ENCODE measurements at places on chromosomes 2 and 18.

- no peak for DNase-seq
Observed at GRCh38 chr2:129757366-129757914, 222.0 kb upstream of the RAB6C start.

DNA sequence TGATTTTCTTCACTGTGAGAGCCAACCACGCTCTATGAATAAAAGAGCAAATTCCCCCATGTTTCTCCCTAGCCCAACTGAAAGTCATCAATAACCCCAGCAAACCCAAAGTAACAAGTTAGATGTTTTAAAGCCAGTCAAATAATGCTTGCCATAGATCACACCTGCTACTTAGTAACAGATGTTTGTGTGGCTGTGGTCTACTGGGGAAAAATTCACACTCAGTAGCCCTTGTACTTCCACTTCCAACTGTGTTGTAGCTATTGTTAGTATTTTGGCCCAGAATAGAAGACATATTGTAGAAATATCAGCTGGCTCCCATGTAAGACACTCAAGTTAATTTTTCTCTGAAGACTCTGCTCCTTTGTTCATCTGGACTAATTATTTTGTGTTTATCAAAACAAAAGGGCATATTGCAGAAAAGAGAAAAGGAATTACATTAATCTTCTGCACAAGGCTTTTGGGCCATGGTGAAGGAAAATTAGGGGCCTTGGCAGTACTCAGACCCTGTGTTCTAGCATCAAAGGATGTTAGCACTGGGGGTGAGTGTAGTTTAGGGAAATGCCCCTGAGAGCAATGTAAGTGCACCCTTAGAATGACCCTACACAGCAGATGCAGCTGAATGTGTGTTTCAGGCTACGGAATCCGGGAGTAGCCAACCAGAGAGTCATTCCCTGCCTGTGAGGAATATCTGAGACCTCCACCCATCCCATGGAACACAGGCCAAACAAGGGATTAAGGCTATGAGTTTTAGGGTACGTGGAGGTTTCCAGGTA is 521.9 kb downstream of the EPHA4 start:
- no peak for DNase-seq

DNA sequence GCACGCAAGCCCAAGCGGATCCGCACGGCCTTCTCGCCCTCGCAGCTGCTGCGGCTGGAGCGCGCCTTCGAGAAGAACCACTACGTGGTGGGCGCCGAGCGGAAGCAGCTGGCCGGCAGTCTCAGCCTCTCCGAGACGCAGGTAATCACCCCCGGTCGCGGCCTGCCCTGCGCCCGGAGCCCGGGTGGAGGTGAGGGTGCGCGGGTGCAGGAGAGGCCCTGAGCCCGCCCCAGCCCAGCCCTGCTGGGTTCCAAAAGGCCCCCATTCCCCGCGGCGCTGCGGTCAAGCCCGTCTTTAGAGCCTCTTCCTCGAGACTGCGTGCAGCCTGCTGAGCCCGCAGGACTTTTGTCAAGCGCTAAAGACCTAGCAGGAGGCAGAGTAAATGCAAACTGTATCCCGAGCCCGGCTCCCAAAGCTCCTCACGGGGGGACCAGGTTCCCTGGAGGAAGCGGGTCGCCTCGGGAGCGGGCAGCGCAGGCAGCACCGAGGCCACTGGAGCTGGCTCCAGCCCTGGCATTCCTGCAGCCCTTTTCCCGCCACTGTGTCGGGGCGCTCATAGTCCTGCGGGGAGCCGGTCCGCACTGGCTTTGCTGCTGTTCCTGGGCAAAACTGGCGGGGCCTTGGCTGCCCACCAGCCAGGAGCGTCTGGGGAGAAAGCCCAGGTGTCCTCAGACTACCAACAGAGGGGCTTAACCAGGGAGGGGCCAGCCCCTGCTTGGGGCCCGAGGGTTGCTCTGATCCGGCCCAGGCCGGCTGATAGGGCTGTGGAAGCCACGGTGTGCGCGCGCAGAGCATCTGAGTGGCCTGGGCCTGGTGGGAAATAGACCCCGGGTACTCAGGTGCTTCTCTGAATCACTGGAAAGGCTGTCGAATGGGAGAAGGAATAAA is 7.3 kb downstream of the EMX1 start:
- DNase-seq = no peak

GRCh38 chr2:234414596-234414995 is 82.3 kb downstream of the ARL4C start:
- DNase-seq = peak; percentile 95

- DNase-seq = no peak
Observed at GRCh38 chr2:208792766-208793165, 386.2 kb downstream of the PTH2R start.

GRCh38 chr2:38933653-38934052 is 44.0 kb downstream of the ARHGEF33 start:
- no peak for DNase-seq

- DNase-seq = no peak
Observed at GRCh38 chr2:122368576-122369243, 613.3 kb downstream of the TSN start.

- DNase-seq = no peak
Observed at GRCh38 chr2:2879781-2880180, 497.8 kb downstream of the EIPR1 start.

- no peak for DNase-seq
Observed at GRCh38 chr2:84882414-84882738, 1.5 kb upstream of the TRABD2A start.

DNA sequence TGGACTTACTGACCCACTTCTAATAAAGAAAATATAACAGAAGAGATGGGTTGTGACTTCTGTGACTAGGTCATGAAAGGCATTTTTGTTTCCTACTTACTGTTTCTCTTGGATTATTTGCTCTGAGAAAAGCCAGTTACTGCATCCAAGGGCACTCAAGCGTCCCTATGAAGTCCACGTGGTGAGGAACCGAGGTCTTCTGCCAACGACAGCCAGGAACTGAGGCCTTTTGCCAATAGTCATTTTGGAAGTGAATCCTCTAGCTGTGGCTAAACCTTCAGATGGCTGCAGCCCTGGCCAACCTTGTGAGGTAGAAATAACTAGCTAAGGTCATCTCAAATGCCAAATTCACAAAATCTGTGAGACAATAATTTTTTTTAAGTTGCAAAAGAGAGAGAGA is 449.8 kb upstream of the RGPD4 start:
- DNase-seq = no peak

- no peak for DNase-seq
Observed at GRCh38 chr2:226903179-226903578, 67.3 kb downstream of the RHBDD1 start.

DNA sequence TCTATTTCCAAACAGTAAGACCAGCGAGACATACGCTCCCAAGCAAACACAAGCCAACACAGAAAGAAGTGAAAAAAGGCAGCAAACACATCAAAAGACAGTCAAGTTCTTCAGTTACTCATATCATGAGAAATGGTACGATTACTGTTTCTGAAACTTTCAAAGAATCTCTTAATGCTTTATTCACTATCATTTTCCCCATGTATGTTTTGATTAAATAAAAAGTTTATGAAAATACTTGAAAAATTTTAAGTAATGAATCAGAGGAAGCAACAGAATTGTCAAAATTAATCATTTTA is 114.9 kb downstream of the HDAC4 start:
- DNase-seq = no peak

- DNase-seq = no peak
Observed at GRCh38 chr2:179191110-179191509, 73.5 kb downstream of the SESTD1 start.

DNA sequence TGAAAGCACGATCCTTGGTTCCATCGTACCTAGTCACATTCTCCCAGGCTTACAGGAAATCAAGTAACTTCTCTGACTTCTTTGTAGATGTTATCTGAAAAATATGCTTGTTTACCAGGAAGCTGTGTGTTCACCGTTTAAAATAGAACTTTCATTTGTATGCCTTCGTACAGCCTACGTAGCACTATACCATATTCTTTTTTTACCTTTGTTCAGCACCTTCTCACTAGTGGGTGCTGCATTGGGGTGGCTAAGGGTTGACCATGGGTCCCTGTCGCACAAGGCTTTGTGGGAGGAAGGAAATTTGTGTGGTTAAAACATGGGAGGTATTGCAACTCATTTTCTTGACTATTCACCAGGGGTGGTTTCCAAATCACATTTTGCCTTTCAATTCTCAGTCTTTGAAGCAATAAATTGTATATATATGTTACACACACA is 16.6 kb downstream of the MALT1 start:
- peak; percentile 79 for DNase-seq

GRCh38 chr2:36541891-36542595 is 55.9 kb downstream of the FEZ2 start:
- DNase-seq = no peak

GRCh38 chr2:241178961-241179360 is 9.5 kb upstream of the ANO7 start:
- no peak for DNase-seq

Data from T-helper 2 cell (primary cell).